ENCODE measurements at places on chromosomes 2 and 18.

GRCh38 chr2:174924061-174924693 lies 81.0 kb downstream of the CHN1 start:
- no peak for DNase-seq

DNA sequence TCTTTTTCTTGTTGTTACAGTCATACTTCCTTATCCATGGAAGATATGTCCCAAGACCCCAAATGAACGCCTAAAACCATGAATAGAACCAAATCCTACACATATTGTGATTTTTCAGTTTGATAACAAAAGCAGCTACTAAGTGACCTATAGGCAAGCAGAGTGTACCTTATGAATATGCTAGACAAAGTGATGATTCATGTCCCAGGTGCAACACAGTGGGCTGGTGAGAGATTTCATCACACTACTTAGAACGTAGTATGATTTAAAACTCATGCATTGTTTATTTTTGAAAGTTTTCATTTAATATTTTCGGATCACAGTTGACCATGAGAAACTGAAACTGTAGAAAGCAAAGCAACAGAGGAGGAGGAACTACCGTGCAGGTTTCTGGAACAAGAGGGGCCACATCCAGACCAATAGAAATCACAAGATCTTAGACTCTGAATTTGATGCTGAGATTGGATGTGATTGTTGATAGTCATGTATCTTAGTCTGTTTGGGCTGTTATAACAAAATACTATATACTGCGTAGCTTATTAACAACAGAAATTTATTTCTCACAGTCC lies 470.8 kb upstream of the VRK2 start:
- no peak for DNase-seq

DNA sequence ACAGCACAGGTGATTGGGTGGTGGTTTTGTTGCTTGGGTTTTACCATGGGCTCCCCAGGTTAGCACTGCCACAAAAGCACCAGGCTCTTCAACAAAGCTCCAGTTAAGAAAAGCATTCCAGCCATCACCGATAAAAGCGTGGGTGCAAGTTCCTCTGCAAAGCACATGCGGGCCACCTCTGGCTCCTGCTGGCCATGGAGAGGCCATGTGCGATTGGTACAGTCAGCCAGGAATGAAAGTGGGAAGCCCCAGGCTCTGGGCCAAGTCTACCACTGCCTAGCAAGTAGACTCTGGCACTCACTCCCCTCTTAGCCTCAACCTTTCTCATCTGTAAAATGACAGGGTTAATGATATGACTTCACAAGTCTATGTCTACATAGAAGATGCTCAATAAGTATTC lies 36.0 kb downstream of the BCL11A start:
- no peak for DNase-seq

DNA sequence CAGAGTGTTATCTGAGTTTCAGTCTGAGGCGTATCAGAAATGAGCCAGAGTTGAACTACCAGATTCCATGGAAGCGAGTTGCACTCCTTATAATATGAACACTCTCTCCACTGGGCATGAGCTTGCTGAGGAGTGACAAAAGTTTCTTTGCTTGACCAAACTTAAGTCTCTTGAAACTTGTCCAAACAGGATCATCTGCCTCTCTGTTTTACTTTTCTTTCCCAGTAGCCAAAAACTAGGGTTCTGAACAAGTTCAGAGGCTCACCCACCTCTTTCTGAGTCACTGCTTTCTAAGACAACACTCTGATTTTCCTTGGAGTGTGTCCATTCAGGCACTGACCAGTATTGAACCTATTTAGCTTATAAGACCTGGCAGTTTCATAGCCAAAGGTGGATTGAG lies 233.2 kb upstream of the TCF4 start:
- no peak for DNase-seq

DNA sequence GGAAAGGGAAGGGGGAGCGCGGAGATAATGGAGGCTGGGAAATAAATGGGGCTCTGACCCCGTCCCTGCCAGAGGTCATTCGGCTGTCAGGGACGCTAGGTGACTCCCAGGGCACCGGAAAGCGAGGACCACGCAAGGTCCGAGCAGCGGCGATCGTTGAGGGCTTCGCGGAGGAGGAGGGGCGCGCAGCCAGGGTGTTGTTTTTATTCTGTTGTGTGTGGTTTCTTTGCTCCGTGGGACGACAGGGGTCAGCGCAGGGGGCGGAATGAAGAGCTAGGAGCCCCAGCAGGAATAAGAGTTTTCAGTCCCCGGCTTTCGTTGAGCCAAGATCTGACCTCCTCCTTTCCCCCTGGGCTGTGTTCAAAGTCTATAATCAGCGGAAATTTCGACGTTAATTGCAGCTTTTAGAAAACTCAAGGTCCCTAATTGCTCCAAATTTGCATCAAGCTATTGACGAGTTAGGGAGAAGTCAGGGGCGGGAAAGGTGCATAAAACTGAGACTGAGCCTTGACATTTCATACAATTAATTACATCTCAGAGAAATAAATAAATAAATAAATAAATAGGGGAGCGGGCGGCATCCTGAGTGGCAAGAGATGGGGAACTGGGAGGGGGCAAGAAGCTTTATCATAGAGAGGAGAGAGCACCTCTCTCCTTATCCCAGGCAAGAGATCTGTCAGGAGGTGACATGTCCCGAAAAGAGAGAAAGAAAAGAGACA lies 2.2 kb downstream of the GAD1 start:
- peak; percentile 23 for DNase-seq

DNA sequence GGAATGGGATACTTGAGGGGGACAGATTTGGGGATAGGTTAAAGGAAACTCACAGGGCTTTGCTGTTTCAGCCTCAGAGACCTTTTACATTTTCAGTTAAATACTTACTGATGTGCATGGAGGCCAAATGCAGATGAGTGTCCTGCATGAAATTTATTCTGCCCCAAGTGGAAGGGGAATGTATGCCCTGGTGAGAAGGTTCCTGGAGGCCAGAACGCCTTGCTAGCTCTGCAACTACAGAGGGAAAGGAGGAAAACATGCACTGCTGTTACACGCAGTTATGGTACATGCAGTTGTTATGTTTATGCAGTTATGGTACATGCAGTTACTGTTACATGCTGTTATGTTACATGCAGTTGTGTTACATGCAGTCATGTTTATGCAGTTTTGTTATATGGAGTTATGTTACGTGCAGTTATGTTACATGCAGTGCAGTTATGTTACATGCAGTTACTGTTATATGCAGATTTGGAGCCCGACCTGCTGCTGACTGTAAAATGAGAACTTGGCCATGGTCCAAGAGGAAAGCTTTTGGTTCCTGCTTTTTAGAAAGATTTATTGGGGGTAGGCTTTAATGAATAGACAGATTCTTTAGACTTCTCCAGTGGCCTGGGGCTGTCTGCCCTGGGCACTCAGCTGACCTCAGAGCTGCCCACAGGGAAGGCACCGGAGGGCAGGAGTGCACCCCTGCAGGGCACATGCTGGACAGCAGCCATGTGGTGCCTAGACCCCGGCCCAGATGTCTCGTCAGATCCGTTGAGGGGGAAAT lies 84.1 kb downstream of the LDLRAD4 start:
- DNase-seq: no peak

DNA sequence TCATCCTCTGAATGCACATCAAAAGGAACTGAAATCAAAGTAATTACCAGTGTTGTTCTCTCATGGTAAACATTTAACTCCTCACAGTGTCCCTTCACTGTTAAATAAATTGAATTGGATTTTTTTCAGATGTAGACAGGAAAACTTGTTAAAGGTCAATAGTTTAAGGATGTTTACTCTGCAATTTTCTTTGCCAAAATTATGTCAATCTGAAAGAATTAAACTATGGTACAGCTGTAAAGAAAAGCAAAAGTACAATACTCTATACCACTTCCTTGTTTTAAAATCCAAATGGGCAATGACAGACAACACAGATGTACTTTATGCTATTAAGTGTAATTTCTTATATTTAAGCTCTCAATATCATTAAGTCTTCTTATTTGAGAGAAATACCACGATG lies 153.2 kb downstream of the WDPCP start:
- no peak for DNase-seq

DNA sequence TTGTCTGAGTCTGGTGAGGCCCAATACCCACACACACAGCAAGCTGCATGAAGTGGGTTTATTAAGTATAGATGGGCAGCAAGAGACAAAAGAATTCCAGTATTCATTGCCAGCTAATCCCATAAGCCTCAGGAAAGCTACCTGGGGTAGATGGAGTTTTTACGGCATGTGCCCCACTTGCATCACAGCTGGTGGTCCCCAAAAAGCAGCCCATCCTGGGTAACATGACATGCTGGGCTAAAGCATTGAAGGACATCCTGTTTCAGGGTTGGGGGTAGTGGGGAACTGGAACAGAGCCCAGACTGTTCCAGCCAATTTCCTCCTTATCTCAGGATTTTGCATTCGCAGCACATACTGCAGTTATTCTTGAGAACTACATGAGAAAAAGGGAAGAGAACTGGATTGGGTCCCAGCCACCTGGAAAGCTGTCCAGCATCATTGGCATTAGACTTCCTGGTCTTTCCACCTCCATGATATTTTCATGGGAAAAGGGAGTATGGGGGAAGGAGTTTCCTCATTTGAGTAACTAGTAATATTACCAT lies 240.1 kb upstream of the MMADHC start:
- no peak for DNase-seq

DNA sequence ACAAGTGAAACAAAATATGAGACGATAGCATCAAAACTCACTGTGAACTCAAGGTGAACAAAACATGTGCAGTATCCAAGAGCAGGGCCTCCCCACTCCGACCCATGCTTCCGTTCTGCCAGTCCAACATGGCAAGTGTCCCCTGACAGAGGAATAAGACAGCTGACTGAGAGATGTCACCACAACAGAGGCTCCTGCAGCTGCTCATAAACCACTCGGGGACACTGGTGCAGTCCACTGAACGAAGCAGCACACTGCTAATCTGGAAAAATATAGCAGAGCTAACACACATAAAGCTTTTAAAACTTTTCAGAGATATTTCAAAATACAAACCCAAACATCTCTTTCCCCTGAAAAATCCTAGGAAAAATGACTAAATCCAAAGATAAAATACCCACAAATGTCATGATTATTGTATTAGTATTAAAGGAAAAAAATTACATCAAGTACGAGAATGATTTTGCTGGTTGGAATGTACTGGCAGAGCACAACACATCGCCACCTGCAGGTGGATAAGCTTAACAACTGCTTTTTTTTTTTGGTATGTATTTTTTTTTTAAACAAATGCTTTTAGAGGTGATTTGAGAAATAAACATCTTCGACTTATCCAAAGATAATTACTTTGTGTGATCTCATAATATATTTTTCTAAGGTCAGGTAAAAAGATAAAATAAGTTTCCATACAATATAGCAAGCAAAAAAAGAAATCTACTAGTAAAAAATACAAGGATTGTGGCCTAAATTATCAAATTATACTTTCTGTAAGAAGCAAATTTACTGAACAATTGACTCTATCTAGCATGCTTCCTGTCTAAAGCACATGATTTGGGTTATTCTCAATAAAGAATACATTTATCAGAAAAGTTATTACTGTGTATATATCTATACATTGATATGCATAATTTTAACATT lies 18.6 kb downstream of the THADA start:
- DNase-seq: peak; percentile 18

- no peak for DNase-seq
These were observed 52.9 kb downstream of the REL start for GRCh38 chr2:60934165-60934722.

- DNase-seq: no peak
These were observed 219.6 kb downstream of the MBD2 start for GRCh38 chr18:54004828-54005227.

DNA sequence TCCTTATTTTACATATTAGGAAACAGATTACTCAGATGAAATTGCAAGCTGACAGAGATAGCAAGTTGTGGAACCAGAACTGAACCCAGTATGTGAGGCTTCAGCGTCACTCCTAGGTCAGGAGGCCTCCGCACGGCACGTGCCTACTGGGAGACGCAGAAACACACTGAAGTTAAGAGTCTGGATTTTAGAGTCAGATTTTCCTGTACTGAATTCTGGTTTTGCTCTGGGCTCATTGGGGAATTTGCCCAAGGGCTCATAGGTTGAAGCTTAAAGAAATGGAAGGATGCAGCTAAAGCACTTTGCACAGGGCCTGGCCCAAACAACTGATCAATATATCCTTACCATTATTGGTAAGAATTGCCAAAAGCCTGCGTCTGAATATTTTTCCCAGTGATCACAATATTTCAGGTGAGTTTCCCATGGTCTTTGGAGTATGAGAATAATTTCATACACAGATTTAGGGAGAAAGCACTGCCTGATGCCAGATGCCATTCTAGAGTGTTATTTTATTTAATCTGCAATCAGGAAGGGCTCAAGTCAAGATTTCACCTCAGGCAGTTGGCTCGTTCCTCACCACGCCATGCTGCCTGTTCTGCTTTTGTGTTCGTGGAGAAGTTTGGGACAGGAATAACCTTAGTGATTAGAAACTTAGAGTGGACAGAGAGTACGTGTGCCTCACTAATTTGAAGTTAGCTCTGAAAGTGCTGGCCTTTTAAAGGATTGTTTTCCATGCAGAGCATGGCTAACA lies 331.9 kb downstream of the MYCN start:
- DNase-seq: no peak

DNA sequence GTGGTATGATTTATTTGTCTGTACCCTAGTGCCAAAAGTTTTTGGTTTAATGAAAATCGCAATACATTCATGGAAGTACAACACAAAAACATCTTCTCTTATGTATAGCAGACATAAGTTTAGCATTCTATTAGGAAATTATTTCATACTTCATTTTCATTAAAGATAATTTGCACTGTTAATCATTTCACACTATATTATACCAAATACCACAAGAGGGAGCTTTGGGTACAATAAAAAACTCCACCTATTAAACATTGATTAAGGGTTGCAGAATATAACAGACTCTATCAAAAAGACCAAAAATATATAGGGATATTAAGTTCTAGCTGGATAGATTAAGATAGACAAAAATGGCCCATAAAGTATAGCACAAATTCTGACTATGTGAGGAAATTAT lies 79.0 kb downstream of the SLC66A3 start:
- no peak for DNase-seq

DNA sequence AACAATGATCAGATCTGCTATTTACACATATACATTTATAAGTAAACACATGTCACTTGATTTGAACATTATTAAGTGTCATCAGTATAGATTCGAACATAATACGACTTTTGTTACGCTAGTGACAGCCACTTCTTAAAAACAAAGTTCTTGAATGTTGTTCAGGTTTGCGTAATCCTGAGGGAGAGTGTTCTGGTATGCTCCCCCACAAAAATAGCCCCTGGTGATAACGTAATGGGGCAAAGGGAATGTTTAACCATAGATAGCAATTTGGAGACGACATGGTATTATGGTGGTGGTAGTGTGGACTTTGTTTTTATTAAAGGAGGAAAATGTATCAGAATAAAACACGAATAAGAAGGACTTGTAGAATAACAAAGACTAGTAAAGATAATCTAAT lies 90.6 kb downstream of the PLEKHM3 start:
- DNase-seq: no peak

- DNase-seq: no peak
These were observed 17.1 kb downstream of the PXDN start for GRCh38 chr2:1727101-1727771.

GRCh38 chr18:57666818-57667497 lies 45.3 kb upstream of the NARS1 start:
- DNase-seq: no peak

- no peak for DNase-seq
These were observed 36.6 kb upstream of the DSC1 start for GRCh38 chr18:31199190-31199769.

Data from nephron progenitor cell (in vitro differentiated cells).